Activated T-cell treated with anti-CD3 and anti-CD28 coated beads for 48 hours (primary cell): ENCODE measurements at places on chromosomes 12 and 14.

- no peak for DNase-seq
Observed at GRCh38 chr12:3263939-3264922, 187.1 kb downstream of the TSPAN9 start.

DNA sequence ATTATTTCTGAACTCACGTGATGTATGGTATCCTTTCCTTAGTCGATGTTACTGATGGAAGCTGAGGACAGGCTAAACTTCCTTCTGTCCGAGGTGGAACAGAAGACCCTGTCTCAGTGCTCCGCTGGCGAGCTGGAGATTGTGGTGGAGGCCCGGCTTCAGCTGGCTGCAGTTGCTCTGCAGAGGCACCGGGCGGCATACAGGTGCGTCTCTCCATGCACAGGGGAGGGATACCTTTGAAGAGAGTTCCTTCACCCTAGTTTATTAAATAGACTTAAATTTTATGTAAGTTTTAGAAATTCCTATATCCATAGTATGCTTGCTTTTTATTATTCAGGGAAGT lies 186.7 kb upstream of the NEDD1 start:
- DNase-seq, result no peak

DNA sequence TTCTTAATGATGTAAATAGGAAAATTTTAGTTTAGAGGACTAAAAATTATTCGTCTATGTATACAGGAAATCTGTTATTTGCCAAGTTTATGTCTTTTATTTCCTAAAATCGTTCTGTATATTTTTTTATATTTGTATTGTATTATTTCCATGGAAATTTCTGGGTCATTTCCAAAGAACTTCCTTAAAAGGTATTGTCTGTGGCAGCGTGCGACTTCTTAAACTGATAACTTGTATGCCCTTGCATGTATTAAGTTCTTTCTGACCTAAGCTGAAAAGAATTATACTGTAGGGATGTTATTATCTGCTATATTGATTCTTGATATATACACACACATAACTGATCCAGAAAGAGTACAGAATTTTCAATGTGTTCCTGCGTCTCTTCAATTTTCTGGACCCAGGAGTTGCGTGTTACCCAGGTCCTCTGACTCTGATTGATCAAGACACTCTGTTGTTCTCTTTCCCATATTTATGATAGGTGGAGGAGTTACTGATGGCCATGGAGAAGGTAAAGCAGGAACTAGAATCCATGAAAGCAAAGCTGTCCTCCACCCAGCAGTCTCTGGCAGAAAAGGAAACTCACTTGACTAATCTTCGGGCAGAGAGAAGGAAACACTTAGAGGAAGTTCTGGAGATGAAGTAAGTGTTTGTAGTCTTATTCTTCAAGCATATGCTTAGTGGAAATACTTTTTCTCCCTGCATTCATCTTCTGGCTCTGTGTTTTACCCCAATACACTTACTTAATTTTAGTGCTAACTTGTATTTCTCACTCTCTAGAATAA lies 298.5 kb downstream of the ERC1 start:
- DNase-seq, result no peak

GRCh38 chr12:1618489-1618888 lies 10.5 kb upstream of the WNT5B start:
- no peak for DNase-seq

GRCh38 chr12:122874081-122874480 lies 21.8 kb downstream of the VPS37B start:
- DNase-seq, result no peak

DNA sequence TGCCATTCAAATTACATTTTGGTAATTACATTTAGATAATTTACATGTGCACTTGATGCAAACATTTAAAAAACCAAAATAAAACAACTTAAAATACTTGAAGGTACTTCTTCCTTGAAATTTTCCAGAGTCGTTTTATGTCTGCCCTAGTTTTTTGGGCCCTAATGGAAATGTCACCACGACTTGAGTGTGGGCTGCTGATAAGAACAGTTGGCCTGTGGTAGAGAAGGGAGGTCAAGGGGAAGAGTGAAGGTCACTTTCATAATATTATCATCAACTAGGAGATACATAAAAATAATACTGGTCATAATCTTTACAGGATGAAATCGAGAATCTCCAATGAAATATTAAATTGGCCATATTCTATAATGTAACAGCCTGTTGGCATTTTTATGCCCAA lies 23.1 kb downstream of the ZDHHC17 start:
- DNase-seq, result no peak

GRCh38 chr12:68487721-68488309 lies 122.9 kb upstream of the RAP1B start:
- DNase-seq, result no peak

DNA sequence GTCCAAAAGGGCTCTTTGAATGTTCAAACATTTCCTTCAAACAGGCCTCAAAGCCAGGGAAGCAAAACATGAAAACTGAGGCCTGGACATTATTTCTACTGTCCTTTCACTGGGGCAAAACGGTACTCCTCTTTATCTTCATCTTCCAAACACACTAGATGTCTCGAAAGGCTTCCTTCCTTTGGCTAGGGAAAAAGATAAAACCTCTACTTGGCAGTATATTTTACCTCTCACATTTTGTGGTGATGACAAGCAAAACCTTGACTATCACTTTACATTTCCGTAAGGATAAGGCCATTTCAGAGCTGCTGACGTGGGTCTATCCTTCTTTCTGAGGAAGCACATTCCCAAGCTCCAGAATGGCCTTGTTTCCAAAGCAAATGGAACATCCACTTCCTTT lies 9.9 kb downstream of the STAB2 start:
- no peak for DNase-seq

DNA sequence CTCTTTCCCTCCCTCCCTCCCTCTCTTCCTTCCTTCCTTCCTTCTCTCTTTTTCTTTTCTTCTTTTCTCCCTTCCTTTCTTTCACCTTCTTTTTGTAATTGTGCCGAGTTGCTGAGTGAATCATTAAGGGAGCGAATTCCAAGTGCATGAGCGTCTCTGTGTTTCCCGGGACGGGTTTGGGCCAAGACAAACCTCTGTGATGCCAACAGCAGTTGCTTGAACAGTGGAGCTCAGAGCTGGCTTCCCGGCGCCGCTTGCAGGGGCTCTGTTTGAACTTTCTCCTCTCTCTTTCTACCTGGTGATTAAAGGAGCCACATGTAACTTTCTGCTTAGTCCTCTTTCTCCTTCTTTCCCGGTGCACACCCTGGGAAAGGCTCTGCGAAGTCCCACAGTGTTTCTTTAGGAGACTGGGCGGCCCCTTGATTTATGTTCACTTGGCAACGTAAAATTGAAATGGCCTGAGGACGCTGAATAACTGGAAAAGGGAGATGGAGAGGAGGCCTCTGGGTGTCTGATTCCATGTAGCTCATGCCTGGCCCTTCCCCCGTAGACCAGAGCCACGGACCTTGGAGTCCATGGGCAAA lies 33.7 kb upstream of the MAP1LC3B2 start:
- DNase-seq, result no peak

DNA sequence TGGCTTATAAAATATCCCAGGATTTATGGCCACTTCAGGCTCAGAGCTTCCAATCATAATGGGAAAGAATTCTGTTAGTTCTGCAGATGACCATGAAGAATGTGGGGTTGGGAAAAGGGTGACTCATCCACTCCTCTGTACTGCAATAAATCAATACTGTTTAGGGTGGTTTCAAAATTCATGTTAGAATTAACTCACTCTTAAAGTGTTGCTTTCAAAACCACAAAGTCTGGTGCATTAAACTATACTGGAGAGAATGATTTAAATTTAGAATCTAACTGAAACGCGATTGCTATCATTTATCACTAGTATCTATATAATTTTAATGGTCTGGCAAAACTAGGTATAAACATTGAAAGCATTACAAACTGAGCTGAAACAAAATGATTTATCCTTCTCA lies 798 bp downstream of the CCDC198 start:
- DNase-seq, result no peak

GRCh38 chr14:99506276-99506675 lies 25.1 kb downstream of the CCNK start:
- DNase-seq, result no peak

DNA sequence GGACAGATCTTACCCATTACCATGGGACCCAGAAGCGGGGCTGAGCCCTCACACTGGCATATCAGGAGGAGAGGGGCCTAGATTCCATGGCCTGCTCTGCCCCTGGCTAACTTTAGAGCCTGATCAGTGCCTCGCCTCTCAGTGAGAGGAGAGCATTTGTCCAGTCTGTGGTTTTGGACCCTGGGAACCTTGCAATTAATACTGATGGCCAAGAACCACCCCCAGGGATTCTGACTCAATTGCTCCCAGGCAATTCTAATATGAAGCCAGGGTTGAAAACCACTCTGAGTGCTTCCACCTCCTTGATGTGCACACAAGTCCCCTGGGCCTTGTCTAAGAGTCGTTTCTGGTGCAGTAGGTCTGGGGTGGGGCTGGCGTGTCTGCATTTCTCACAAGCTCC lies 67.7 kb downstream of the CALM1 start:
- no peak for DNase-seq

DNA sequence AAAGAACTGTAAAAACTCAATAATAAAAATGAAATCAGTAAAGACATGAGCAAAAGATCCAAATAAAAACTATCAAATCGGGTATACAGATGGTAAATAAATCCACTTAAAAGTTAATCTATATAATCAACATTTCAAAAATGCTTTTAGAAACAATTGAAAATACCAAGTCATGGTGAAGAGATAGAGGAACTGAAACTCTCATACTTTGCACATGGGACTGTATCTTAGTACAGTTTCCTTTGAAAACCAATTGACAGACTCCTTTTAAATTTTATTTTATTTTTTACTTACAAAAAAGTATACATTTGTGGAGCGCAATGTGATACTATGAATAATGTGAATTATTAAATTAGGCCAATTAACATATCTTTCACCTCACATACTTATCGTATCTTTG lies 98.6 kb upstream of the FAR2 start:
- DNase-seq, result no peak

DNA sequence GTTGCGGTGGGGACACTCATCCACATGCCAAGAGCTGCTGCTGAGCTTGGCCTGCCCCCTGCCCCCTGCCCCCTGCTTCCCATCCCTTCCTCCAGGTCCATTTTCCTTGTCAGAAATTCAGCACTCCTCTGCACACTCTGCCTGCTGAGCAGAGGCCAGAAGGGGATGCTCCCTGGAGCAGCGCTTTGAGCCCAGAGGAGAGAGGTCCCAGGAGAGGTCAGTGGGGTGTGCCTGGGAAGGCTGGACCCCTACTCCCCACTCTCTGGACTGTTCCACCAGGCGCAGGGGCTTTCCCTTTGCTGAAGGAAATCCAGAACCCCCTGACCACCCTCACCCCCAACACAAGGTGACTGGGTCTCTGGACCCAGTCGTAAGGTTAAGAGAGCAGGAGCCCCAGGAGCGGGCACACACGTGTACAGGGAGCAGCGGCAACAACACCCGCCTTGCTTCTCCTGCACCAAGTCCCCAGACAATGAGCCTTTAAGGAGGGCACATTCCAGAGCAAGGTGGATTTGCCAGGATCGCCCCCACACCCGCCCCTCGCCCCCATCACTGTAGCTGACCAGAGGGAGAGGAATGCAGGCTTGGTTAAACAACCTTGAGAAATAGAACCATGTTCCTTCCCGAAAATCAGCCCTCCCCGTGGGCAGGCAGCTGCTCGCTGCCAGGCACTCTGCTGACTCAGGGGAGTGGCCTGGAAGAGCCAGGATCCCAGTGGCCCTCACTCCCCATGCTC lies 30.7 kb downstream of the ISCA2 start:
- DNase-seq, result no peak

- no peak for DNase-seq
Observed at GRCh38 chr12:56229082-56229481, 769 bp upstream of the SLC39A5 start.

GRCh38 chr12:29889737-29890136 lies 106.0 kb upstream of the TMTC1 start:
- DNase-seq, result no peak

- no peak for DNase-seq
Observed at GRCh38 chr14:42947991-42948390, 1341.3 kb downstream of the LRFN5 start.

GRCh38 chr14:62185078-62185477 lies 422.9 kb downstream of the SNAPC1 start:
- no peak for DNase-seq

DNA sequence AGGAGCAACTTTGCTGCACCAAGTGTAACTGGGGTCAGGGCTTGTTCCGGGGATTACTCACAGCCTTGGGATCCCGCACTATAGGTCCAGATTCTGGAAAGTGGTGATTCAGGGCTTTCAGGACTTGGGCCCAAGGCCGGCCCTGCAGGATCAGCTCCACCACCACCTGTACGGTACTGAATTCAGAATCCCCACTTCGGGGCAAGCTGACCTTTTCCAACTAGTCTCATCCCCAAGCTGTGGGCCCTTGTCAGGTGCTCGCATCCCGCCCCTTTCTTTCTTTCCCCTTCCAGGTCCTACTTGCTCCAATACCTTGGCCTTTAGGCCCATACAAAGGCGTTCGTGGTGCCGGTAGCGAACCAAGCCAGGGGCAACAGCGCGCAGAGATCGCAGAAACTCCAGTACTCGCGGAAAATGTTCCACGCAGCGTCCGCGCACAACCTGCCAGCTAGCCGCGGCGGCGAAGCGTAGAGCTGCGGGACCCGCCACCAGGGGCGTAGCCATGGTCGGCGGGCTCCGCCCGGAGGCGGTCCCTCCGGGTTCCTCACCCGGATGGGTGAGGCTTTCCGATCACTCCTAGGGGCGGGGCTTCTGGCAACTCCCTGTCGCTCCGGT lies 487 bp downstream of the TINF2 start:
- DNase-seq, result peak; percentile 92
